Erythroblast (primary cell): ENCODE measurements at places on chromosomes 12 and 14.

DNA sequence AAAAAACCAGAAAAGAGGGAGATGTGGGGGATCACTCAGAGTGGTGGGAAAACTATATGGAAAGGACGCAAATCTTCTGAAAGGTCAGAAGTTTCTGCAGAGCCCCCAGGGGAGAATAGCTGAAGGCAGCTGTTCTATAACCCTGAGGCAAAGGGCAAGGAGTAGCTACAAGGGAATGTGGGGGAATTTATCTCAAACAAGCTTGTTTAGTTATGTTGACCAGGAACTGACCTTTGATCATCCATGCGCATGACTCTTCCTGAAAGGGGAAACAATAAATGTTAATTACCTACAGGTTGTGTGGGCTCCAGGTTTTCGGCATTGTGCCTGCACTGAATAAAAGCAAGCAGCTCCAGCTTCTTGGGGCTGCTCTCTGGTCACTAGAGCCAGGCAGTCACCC is 968.5 kb downstream of the AACS start:
- DNase-seq = no peak

- DNase-seq = no peak
Observed at GRCh38 chr12:131364903-131365820, 345.7 kb upstream of the SFSWAP start.

DNA sequence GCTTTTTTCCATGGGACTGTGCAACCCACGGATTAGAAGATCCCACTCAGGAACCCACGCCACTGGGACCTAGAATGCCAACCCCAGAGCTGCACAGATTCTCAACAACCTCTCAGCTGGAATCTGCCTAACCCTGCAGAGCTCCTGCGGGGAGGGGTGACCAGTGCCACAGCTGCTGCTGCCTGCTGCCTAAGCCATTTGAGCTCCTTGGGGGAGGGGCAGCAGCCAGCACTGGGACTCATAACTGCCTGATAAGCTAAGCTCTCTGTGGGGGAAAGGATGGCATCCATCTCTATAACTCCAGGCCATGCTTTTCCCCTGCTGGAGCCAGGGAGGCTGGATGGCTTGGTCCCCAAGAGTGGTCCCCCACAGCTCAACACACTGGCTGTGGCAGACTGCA is 182.8 kb downstream of the SLC5A8 start:
- DNase-seq = no peak

DNA sequence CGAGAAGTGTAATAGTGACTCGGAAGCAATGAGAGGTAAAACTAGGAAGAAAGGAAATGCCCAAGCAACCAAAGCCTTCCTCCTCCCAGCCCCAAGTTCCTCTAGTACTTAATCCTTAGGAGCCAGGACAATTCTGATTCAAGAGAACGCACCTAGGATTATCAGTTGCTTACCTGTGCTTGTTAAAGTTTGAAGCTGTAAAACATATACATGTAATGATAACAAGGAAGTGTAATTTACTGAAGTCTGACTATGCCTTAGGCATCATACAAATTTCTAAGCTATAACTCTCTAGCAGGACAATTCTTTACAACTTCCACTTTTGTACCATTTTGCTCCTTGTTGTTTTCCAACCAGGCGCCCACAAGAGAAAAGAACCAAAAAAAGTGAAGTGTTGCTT is 92.8 kb upstream of the OSBPL8 start:
- no peak for DNase-seq

DNA sequence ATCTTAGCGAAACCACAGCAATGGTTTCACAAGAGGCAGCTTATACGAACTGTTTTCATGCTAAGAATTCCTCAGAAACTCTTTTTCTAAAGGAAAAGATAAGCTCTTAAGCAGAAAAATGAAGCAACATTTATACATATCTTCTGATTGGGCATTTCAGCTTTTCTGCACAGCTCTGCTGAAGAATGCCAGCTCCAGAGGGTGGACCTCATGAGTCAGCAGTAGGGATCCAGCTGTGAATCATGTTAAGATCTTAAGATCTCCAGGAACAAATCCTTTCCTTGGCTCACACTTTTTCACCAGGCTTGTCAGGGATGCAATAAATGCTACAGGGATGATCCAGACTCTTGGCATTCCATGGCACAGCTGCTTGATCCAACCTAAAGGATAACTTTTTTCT is 477.1 kb upstream of the CCDC196 start:
- DNase-seq = no peak
